Left ventricle myocardium inferior (tissue), 1 donor: ENCODE measurements at places on chromosomes 3 and 15. TPM values are rescaled to one million over a fixed set of nuclear protein-coding genes. Genes with fewer than 3 reads are reported as not detected.

DNA sequence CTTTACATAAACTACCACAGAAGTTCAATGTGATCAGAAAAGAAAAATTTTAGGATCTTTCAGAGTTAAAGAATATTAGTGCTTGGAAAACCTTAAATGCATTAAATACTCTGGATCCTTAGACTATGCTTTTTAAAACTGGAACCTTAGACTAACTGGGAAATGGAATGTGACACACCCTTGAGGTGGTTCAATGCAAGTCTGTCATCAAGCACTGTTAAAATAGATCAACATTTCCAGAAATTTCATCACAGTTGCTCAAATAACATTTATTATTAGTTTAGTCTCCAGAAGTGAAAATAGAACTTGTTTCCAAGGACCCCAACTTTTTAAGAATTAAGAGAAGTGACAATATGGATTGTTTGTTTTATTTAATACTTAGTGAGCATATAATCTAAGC is 71.8 kb downstream of the GAP43 start:
- DNase-seq: no peak

BLM gene
- 26.2 TPM for total RNA-seq

DNA sequence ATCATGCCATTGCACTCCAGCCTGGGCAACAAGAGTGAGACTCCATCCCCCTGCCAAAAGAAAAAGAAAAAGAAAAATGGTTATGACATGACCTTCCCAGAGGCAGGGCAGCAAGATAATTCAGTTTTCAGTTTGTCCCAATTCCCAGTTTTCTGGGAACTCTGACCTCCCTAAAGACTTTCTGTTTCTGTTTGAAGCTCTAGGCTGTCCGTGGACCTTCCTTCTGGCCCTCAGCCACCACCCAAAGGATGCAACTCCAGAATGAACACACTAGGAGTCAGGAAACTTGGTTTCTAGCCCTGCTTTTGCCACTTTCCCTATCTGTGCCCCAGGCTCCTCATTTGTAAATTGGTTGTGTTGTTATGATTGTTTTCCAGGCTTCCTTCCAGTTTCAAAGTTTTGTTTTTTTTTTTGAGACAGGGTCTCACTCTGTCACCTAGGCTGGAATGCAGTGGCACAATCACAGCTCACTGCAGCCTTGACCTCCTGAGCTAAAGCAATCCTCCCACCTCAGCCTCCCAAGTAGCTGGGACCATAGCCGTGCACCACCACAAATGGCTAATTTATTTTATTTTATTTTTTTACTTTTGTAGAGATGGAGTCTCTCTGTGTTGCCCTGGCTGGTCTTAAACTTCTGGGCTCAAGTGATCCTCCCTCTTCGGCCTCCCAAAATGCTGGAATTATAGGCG is 68.6 kb downstream of the CDC25A start:
- peak; percentile 61 for DNase-seq

DNA sequence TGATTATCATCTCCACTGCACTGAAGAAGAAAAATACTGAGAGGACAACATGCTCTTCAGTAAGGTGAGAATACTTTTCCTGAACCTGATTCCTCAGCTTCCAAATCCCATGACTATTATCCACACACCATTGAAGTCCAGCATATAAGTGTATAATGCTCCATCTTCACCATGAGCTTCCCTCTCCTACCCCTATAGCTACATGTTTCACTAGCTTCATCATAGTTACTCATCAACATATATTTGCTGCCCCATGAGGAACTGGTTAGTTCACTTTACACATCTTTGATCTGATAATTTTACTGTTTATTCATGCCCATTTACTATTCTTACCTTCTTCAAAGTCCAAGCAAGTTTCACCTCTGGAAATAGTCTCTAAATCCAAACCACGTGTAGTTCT is 908.5 kb upstream of the SEMA6D start:
- no peak for DNase-seq

DNA sequence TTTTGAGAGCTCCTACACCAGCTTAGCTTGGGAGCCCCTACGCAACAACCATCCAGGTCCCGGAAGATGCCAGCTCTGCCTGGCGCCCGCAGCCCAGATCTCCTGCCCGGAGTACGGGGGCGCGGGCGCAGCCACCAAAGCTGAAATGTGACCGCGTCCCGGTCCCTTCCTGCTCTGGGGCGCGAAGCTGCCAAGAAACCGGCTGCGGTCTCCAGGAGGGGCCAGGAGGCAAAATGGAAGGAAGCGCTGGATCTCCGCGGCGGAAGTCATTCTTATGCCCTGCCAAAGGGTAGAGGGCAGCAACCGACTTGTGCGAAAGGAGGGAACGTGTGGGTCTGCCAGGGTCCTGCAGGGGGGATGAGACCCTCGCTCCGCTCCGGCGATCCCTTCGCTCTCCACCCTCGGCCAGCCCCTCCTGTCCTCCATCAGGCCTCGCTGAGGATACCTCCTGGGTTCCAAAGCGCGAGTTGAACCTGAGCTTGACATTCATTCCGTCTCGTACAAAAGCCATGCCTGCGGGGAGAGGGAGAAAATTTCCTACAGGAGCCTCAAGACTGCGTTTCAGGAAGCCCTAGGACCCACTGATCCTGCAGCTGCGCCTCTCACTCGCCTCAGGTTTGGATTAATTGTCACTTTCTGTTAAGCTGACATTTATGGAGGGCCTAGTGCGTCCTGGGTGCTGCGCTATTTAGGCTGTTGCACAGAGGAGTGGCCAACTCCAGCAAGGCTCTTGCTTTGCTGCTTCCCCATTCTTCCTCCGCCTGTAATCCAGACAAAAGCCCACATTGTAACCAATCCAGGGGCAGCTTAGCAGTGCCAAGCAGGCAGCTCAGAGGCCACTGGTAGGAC is 98.3 kb upstream of the VGLL3 start:
- peak; percentile 44 for DNase-seq

- DNase-seq: no peak
Measured at GRCh38 chr3:190863119-190863465, 598 bp upstream of the GMNC start.

- DNase-seq: no peak
Measured at GRCh38 chr3:10330319-10330718, 9.4 kb upstream of the SEC13 start.

DNA sequence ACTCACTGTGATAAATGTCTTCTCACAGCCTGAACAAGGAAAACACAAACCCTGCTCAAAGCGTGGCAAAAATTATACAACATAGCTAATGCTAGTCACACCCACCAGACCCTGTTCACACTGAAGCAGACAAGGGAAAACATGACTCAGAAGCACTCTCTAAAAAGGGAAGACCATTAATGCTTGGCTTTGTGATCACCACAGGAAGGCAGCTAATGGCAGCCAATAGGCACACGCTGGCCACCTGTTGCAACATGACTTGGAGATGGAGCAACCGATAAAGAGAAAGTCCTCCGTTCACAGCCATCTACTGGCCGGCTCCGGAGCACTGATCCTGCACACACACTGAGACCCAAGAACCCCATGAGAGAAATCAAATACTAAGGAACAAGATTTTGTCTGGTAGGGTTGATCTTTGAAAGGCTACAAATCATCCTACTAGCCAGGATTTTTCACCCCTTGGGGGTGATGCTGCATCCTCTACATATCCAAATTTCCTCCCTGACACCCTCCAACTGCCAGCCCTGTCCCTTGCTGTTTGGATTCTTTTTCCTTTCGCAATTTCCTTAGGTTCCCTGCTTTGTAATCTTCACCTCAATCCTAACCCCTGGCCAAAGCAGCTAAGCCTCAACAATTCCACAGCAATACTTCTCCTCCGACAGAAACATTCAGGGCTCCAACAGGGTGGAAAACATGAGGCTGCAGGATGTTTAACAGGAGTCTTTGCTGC is 3.2 kb downstream of the ZXDC start:
- DNase-seq: peak; percentile 39

DNA sequence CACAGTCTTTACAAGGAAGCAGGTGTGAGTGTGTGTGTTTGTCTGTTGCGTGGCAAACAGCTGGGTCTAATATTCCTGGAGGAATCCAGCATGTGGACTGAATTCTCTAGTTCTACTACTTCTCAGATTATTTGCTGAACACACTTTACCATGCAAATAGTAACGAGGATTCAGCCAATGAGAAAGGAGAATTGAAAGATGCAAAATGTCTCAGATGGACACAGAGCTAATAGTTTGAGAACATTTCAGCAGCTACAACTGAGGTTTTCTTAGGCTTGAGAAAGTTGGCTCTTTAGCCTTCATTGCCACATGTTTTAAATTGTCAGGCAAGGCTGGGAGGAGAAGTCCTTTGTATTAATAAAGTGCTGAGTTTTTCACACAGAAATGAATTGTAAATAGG is 568.0 kb upstream of the MDFIC2 start:
- DNase-seq: no peak

DNA sequence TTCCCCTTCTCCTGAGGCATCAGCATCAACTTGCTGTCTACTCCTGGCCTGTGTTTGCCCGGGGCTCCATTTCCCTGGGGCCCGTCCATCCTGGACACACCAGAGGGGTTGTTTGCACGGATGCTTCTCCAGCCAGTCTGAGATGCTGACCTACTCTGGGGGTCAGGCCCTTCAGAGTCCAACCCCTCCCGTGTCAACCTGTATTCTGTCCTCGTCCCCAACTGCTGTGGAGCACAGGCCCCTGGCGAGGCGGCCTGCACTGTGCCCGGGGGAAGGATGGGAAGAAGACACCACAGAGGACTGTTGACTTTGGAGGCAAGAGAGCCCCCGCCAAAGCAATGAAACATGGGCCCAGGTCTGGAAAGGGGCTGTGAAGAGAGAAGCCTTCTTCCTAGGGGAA is 25.8 kb downstream of the ALS2CL start:
- DNase-seq: no peak

- no peak for DNase-seq
Measured at GRCh38 chr3:39779511-39780230, 29.7 kb upstream of the MYRIP start.

DNA sequence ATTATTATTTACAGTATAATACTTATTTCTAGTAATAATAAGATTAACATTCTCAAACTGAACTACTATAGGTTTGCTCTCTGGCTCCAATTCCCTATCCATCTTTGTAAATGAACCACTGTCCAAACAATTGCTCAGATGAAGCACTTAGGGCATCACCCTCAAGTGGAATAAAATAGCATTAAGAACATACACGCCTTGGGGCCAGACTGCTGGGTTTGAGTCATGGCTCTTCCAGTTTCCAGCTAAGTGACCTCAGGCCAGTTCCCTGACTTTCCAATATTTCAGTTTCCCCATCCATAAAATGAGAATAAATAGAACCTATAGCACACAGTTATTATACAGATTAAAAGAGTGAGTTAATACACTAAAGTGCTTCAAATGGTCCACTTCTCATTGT is 507.2 kb downstream of the MAGI1 start:
- no peak for DNase-seq

NR2C2 gene
- 27.4 TPM for total RNA-seq

ANAPC13 gene
- total RNA-seq: 76.4 TPM

GRCh38 chr15:70169147-70169546 is 71.4 kb upstream of the TLE3 start:
- no peak for DNase-seq

DNA sequence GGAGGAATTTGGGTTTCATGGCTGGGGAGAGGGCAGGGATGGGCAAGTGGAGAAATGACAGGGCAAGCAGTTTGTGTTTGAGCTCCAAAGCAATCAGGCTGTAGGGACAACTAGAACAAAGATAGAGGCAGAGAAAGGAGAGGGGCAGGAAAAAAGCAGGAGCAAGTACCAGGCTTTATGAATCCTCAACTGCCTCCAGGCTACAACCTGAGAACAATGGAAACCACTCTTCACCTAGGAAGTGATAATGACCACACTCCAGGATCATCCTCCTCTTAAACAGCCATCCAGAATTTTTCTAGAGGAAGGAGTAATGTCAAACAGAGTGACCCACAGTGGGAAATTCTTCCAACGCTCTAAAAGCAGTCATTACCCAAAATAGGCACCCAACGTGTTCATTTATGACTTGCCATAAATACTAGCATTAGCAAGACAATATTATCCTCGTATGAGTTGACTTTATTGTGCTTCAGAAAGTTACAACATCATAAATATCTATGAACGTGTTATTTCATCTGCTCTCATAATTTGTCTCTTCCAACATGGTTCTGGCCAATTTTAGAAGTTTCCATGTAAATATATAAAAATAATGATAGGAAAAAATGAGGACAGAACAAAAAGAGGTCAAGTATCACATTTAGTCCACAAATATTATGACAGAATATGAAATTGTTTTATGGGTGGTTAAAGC is 50.5 kb downstream of the TNFAIP8L3 start:
- DNase-seq: no peak

CCR9 gene
- not detected for total RNA-seq

GABRB3 gene
- 2.4 TPM for total RNA-seq

CASR gene
- total RNA-seq: not detected

PDZRN3 gene
- total RNA-seq: 114 TPM

- DNase-seq: no peak
Measured at GRCh38 chr15:70795311-70795665, 31.9 kb upstream of the UACA start.

GRCh38 chr15:67521783-67522568 is 1.0 kb downstream of the C15orf61 start:
- no peak for DNase-seq

SH2D7 gene
- total RNA-seq: not detected

- DNase-seq: no peak
Measured at GRCh38 chr3:36666166-36666565, 98.2 kb downstream of the DCLK3 start.
